ENCODE measurements at places on chromosomes 2 and 18.
A peak's percentile ranks its signal among the peaks of the same experiment; 100 is the strongest.

DNA sequence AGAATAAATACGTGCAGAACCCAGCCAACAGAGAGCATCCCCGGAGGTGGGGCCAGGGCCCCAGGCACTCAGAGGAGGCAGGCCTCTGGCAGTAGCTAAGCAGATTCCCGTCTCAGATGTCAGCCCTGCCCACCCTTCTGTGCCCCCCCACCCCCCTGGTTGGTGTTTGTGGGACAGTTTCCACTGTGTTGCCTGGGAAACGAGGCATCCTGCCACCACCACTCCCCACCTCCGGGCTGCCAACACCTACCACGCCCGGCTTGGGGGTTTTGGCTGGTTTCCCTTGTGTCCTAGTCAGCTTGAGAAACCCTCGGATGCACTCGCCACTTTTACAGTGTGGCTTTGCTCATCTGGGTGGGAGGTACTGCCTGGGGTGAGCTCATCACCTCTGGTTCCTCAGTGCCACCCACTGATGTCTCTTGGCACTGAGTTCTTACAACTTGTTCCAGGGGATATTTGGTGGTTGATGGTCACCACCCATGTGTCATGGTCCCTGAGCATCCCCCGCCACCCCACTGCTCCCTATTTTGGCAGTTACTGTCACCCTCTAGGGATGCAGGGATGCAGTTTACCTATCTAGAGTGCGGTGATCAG, 72.4 kb upstream of the YWHAQ start:
- DNase-seq, result peak; percentile 61

DNA sequence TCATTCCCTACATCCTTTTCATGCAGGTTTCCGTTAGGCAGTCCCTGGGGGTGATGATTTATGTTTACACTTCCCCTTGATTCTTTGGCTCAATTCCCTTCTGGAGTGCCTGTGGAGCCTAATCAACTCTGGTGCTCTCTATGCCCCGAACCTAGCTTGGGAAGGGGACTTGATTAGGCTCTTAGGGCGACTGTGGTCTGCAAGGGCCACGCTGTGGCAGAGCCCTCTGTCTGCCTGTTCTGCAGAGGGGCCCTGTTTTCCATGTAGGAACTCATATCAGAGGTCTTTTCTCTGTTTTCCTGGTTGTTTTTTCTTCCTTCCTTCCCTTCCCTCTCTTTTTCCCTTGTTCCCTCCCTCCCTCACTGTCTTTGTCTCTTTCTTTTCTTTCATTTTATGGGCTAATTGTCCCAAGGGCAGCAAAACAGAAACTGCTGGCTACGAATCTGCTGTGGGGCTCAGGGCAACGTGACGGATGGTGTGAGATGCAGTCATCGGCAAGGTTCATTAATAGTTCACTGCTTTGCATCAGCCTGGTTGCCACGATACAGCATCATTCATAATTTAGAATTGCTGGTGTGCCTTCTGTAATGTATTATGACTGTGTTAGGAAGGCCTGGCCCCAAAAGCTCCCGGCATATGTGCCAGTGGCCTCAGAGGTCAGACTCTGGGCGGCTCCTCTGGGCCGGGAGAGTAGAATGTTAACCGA, 134.5 kb downstream of the NAPG start:
- DNase-seq, result no peak

DNA sequence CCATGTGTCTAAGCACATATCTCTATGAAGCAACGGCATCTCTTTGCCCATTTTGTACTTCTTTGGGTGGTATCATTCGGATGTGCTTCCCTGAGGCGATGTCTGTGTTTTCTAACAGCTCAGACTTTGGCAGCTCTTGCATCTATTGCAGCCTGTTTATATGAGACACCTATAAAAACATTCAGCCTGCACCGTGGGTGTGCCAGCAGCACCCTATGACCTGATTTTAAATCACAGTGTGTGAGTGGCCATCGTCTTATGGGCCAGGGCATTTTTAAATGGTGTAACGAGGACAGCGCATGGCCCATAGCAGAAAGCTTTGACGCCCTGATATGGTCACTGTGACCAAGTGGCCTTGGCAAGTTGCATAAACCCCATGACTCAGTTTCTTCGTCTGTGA, 12.9 kb downstream of the NPAS2 start:
- DNase-seq, result no peak

- DNase-seq, result no peak
Measured at GRCh38 chr18:41645589-41646360, 309.3 kb upstream of the PIK3C3 start.

GRCh38 chr2:232338759-232339106, 39.8 kb upstream of the ALPP start:
- DNase-seq, result no peak

DNA sequence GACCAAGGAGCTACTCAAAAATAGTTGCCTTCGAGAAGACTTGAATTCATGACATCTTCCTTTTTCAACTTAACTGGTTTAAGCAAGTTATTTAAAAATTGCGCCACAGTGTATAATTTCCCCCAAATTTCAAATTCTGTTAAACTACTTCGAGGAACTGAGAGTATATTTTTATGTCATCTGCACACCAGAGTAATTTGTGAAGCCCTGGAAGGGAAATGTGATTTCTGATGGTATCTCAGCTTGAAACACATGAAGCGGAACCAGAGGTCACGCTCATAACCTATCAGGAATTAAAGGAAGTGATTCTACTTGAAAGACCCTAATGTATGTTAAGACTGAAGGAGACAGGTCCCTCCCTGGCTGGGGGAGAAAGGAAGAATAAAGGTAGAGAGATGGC, 33.9 kb upstream of the DARS1 start:
- no peak for DNase-seq

DNA sequence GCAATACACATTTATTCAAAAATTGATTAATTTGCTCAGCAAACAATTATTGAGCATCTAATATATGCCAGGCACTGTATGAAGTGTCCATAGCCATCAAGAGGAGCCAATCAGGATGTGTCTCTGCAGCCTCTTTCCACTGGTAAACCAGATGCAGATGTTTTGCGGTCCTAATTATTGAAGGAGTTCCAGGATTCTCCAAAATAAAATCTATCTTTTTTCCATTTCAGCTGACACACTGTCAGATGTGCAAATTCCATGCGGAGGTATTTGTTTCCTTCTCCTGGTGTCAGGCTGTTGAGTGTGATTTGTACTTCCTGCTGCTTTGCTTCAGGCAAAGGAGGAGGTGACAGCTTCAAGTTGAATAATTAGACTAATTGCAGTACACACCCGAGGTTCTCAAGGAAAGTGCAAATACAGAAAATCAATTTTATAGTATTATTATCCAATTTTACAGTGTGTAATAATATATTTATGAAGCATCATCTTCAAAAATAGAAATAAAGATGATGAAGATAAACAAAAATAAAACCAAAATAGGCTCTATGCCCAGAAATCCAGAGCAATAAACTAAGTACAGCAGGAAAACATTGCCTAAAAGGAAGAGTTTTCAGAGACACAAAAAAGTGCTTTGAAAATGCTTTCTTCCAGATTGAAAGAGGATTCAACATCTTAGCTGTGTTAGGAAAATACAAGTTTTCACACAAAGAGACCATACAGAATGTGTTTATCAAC, 1352.9 kb upstream of the CHAC2 start:
- DNase-seq, result no peak

DNA sequence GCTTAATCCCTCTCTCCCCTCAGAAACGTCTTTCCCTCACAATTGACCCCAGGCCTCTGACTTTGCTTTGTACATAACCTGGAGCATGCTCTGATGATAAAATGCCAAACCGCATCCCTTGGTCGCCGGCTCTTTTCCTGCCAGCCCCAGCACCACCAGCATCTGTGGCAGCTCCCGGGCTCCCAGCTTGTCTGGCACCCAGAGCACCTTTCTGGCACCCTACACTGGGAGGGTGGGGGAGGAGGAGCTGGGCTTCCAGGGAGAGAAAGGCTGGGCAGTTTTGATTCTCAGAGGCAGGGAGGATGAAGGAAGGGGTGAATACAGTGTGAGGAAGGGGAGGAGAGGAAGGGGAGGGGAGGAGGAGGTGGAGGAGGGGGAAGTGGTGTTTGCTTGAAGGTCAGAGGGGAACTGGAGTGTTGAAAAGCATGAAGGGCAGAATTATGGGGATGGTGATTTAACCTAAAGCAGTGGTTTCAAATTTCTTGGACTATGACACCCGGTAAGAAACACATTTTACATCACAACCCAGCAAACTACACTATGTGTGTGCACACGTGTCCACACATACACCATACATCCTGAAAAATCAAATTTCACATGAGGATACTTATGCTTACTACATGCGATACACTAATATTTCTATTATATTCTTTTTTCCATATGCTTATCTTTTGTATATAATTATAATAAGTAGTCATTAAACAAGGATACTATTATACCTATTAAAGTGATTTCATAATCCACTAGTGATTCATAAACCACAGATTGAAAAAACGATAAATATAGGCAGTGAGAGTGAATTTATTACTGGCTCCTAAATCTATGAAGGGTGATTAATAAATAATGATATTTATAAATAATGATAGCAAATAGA, 30.0 kb upstream of the IGFBP2 start:
- no peak for DNase-seq

- no peak for DNase-seq
Measured at GRCh38 chr2:76295762-76296161, 585.0 kb upstream of the GCFC2 start.

DNA sequence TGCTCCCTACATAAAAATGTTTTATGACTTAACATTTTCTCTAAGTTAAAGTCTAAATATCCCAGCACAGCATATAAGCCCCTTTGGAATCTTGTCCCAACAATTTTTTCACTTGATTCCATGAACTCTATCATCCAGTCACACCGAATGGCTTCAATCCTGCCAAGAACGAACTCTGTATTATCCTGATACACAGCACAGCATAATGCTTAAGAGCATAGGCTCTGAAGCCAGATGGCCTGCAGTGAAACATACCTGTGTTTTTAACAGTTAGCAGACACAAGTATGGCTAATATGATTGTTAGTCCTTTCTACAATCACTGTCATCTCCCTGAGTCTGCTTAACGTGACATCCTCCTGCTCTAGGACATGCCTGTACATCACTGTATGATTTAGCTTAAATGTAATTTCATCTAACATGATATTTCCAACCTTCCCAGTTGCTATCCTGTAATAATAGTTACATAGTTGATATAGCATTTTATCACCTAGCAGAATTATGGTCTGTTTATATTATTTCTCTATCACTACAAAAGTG, 669.5 kb downstream of the ERBB4 start:
- no peak for DNase-seq

DNA sequence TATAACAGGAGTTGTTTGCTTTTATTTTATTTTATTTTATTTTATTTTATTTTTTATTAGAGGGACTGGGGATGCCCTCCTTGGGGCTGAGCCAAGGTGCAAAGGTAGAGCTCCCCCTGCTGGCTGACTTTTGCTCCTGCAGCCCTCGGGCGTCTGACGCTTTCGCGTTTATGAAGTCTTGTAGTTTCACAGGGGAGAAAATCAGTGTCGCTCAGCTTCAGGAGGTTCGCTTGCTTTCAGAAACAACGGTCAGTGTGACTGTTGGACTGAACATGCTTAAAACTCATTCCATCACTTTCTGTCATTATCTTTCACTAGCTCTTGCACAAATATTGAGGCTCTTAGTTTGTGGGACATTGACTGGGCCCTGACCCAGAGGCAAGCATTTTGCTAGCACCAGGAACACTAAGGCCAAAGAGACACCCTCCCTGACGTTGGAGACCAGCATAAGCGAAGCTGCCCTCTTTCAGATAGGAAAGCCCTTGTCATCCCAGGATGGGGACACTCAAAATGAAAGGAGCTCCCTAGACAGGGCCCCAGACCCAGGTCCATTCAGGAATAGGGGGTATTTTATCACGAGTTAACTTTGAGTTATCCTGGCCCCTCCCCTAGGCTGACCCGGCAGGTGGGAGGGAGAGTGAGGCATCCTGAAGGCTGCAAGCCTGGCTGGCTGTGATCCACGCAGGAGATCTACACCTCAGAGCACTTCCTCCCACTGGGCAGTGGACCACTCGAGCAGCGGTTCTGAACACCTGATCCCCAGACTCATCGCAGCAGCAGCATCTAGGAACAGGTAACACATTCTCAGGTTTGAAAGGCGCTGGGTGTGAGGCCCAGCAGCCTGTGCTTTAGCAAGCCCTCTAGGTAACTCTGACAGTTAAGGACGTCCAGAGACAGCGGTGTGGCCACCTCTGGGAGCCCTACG, 34.4 kb downstream of the LGALSL start:
- peak; percentile 79 for DNase-seq

- DNase-seq, result no peak
Measured at GRCh38 chr2:174614261-174614660, 16.7 kb upstream of the WIPF1 start.

DNA sequence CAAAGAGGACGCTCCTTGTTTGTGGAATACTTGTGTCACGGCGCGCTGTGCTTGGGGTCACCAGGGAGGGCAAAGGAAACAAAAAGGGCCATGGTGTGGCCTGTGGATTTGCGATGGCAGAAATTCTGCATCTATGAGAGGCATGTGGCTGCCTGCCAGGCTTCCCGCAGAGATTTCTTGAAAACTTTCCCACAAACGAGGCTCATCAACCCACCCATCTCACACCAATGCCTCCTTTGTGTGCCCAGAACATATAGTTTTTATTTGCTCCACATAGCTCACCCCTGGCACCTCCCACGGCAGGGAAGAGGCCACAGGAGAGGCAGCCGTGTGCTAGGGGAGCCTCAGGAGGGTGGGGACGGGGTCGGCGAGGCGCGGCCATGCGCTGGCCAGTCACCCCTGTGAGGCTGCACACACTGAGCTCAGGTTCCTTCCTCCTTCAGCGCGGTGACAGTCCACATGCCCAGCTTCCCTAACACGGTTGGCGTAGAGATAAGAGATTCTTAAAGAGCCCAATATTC, 100.3 kb downstream of the MBP start:
- DNase-seq, result no peak

GRCh38 chr2:108385411-108386071, 7.8 kb downstream of the SULT1C4 start:
- no peak for DNase-seq

GRCh38 chr2:133599811-133600210, 31.5 kb upstream of the NCKAP5 start:
- DNase-seq, result no peak

- no peak for DNase-seq
Measured at GRCh38 chr2:235956281-235956970, 211.8 kb downstream of the GBX2 start.

Measured in stimulated activated CD4-positive, alpha-beta T cell treated with anti-CD3 and anti-CD28 coated beads, Interleukin-1b, Interleukin-23, amount 100 ng/mL, for 1 hour (primary cell).